ENCODE measurements at places on chromosomes 13 and 19.

DNA sequence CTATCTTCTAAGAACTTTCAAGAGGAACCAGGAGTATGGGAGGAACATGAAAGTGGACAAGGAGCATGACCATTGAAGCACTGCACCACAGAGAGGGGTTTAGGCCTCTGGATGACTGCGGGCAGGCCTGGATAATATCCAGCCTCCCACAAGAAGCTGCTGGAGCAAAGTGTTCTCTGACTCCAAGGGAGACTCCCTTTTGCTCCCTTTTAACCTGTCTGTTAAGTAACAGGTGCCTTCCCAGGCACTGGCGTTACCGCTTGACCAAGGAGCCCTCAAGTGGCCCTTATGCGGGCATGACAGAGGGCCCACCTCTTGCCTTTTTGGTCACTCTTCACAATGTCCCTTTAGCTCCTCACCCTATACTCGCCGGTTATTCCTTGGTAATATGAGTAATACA, 666.2 kb downstream of the SLITRK6 start:
- DNase-seq: no peak

- DNase-seq: no peak
Observed at GRCh38 chr13:74026753-74027152, 107.5 kb downstream of the KLF12 start.

GRCh38 chr13:41812851-41813250, 148.1 kb downstream of the VWA8 start:
- DNase-seq: no peak

DNA sequence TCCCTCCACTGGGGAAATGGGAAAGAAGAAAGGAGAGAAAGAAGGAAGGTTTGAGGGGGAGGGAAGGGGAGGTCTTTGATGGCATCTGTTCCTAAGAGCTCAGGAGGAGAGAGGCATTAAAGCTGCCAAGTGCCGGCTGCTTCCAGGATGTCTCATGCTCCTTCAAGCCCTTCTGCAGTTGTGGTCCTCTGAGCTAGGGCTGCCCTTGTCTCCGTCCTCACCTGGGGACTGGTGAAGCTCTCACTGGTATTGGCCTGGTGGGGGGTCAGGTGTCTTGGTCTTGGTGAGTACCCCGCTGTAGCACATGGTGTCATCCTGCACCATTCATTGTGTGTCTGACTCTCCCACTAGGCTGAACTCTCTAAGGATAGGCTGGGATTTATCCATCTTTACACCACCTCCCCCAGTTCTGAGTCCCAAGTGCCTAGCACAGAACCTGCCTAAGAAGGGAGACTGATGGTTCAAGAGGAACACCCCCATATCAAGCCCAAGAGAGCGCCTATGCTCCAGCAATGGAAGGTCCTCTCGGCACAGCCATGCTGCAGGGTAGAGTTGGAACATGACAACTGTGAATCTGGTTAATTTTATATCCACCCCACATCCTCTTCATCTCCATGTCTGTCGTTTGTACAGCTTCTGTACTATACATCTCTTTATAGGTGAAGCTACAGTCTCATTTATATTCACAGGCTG, 83.7 kb downstream of the AKAP11 start:
- DNase-seq: no peak

GRCh38 chr19:29985196-29985595, 43.2 kb downstream of the URI1 start:
- no peak for DNase-seq

DNA sequence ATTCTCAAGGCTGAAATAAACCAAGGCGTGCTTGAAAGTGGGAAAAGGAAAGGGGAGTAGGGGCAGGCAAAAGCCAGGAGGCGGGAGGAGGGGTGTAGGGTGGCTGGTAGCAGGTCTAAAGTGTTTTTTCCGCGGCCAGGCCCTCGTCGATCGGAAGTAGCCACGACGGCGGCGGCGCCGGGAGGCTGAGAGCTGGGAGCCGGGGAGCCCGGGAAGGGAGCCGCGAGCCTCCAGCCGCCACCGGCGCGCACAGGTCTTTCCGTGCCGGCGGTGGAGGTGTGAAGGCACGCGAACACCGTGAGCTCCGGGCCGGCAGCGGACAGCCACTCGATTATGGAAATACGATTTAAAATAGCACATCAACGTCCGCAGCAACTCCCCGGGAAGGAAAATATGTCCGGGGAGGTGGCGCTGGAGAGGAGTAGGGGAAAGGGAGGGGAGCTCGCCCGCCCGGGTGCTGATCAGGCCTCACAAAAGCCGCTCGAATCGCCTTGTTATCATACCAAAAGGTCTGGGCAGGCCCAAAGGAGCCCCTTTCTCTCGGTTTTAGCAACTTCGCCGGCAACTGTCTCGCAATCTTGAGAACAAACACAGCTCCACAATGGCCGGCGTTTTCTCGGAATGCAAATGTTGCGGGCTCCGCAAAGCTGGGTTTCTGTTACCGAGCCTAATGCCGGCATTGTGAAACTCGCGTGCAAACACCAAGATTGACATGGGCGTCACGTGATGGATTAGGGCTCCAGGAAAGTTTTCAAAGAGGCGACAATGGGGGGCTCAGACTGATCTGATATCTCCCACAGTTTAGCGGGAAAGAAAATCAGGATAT, 2.9 kb upstream of the PCDH8 start:
- DNase-seq: peak; percentile 49
